ENCODE measurements at places on chromosomes 3 and 15. TPM values are rescaled to one million over a fixed set of nuclear protein-coding genes. Genes with fewer than 3 reads are reported as not detected.

DNA sequence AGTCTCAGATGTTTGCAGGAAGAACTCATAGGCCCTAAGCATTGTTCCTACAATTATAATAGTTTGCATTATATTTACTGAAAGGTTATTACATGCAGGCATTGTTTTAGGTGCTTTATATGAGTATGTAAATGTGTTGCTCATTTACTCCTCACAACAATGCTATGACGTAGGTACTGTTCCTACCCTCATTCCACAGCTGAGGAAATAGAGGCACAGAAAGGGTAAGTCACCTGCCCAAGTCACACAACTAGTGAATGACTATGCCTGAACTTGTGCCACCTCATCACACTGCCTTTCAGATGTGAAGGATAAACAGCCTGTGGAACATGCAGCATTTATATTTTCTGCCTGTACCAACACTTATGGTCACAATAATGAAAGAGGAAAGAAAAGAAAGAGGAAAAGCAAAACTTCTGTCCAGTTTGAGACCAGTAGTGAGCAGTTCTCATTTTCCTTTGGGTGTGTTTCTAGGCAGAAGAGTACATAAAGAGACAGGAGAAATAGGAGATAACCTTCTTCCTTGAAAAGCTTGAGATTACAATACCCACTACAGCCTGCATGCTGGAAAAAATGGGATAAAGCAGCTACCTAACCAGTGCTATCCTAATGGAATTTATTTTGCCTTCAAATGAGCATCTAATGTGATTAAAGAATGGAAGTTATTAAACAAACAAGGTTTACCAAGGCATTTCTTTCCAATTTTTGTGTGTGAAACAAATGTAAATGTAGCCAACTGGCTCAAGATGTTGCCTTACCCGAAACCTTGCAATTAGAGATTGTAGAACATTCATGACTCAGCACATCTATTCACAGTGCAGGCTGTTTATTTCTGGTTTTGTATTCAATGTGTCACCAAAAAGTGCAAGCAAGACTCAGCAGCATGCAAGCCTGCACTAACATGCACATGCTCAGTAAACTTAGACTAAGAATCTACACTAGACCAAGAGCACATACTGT lies 20.5 kb upstream of the ENTPD3 start:
- no peak for DNase-seq

DPPA2 gene
- total RNA-seq, result not detected

DNA sequence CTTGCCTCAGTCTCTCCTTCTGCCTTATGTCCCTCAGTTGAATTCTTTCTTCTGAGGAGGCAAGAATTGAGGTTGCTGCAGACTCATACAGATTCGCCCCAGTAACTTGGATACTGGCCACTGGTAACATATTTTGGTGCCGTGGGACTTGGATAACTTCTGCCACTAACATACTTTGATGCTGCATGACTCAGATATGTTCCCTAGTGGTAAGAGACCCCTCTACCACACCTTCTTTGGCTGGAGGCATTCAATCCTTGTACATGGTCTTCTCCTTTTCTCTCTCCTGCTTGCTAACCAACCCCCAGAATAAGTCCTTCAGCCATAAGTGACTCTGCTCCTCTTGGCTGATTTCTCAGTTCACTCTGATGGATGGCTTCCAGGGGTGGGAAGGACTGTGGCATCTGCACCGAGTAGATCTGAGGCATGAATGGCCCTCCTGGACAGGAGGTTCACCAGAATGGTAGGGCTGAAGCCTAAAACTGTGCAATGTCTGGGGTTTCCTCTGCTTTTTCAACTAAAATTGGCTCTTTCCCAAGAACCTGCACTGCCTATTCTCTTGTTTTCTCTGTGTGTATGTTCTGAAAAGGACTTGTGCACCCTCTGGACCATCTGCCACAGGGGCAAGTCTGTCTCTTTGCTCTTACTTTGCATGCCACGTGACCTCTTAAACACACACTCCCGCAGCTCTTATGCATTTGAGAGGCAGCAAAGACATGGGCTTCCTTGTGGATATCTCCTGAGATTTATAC lies 55.5 kb upstream of the FSTL1 start:
- peak; percentile 3 for DNase-seq

DNA sequence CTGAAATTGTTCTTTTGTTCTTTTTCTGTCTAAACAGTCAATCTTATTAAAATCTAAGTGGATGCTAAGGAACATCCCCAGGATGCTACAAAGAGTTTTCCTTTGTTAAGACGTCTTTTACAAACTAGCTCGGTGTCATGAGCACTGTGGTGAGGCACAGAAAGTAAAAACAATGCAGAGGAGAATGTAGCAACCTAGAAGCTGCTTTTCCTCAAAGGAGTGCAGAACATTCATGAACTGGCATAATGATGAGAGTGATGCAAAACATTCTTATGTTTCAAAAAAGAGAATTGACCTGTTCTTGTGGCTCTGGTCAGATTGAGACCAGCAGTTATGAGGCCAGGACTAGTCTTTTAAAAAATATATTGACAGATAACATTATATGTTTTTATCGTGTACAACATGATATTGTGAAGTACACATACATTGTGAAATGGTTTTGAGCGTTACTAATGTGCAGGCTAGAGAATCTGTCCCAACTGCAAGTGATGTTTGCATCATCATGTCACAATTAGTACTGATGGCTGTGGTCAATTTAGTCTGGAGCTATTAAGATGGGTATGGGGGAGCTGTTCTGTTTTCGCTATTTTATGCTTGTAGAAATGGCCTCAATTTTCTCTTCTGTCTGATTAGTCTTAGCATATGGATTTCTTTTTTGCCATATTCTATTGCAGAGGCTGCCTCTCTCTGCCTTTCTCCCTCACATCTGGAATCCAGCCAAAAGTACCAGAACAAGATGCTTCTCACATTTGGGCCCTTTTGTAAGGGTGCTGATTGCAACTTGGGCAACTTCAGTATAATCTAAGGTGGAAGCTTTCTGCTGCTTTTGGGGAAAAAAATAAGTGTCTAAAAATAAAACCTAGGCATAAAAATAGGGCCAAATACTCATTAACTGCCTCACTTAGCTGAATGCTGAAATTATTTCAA lies 50.2 kb downstream of the HHLA2 start:
- DNase-seq, result no peak

DNA sequence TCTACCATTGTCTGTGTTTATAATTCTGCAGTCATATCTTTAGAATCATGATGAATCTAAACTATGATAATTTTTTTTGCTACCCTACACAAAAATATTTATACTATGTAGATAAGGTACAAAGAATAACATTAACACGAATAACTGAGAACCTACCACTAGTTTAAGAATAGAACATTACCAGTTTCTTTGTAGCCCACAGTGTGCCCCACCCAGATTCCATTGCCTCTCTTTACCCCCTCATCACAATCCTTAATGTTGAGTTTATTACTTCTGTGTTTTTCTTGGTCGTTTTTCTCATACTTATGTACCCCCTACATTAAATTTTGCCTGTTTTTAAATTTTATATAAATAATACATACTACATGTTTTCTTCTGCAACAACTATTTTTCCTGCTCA lies 140.5 kb downstream of the BBX start:
- DNase-seq, result no peak

TMEM212 gene
- 1.7 TPM for total RNA-seq

GRCh38 chr3:59407425-59407824 lies 357.6 kb upstream of the CFAP20DC start:
- DNase-seq, result no peak

KBTBD13 gene
- not detected for total RNA-seq

GRCh38 chr3:109297496-109297895 lies 18.8 kb downstream of the DPPA2 start:
- DNase-seq, result no peak

MESP2 gene
- not detected for total RNA-seq

SLC2A2 gene
- 0.72 TPM for total RNA-seq

DNA sequence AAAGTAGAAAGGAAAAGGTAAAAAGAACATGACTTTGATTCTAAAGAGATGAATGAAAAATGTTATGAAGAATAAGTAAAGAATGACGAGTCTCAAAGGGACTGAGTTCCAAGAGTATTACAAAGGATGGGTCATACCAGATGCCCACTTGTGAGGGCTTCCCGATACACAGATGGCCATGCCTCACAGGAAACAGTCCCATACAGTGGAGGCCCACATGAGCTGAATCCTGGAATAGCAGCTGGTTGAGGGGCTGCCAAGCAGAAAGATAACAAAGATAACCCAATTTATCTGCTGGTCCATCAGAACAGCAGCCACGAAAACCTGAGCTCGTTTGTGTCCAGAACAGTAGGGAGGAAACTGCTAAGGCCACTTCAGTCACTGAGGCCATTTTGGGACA lies 3.7 kb downstream of the SSR3 start:
- no peak for DNase-seq

DNA sequence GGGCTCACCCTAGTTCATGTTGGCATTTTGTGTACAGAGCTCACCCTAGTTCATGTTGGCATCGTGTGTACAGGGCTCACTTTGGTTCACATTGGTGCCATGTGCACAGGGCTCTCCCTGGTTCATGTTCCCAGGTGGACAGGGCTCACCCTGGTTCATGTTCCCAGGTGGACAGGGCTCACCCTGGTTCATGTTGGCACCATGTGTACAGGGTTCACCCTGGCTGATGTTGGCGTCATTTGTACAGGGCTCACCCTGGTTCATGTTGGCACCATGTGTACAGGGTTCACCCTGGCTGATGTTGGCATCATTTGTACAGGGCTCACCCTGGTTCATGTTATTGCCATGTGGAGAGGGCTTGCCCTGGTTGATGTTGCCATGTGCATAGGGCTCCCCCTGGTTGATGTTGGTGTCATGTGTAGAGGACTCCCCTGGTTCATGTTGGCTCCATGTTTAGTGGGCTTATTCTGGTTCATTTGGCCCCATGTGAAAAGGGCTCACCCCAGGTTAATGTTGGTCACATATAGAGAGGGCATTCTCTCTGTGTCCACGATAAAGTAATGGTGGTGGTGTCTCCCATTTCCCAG lies 31.7 kb upstream of the NR2C2 start:
- no peak for DNase-seq

DNA sequence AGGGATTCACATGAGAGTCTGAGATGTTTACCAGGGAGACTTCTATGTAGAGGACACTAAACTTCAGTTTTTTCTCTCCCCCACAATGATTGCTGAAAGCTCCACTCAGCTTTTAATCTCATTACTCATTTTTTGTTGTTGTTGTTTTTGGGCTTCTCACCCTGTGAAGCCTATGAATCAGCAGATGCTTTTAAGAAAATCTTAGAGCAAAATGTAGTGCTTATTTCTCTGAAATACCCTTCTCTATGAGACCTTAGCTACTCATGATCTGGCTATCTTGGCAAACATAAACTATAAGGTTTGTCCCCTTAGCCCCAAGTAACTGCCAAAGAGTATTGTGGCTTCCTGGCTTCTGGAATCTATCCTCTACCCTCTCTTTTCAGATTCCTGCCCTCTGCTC lies 537.3 kb downstream of the OCA2 start:
- no peak for DNase-seq

DNA sequence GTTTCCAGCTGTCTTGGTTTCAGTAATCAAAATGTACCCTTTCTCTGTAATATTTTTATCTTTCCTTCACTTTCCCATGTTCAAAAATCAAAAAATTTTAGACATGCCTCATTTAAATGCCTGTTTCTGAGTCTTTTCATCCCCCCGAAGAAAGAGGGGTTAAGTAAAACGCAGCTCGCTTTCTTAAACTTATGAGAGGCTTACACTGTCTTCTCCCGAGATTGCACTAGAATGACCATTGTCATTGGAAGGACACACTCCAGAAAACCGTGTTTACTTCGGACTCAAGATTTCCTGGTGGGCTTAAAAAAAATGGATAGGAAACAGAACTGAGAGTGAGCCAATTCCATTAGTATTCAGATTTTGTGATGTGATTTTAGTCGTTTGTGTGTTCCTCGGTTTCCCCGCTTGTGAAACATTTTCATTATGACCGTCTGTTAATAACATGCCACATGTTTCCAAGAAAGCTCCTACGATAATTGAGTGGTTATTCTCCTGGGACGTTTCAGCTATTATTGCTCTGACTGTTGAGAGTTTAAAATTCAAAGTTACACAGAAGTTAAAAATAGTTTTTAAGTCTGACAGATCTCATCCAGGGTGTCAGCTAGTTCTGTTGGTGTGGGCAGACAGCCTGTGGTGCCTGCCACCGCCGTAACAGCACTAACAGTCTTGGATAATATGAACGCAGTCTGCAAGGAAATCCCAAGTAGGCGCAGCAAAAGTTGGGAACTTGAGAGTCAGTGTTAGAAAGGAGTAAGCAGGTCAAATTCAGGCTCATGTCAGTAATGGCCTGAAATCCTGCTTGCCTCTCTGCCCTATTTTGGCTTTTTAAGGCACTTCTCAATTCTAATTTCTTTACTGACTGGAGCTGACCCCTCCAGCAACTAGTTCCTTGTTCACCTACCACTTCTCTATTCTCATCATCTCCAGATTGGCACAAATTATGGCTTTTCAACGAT lies 1.5 kb downstream of the CRYBG3 start:
- DNase-seq, result no peak

DNA sequence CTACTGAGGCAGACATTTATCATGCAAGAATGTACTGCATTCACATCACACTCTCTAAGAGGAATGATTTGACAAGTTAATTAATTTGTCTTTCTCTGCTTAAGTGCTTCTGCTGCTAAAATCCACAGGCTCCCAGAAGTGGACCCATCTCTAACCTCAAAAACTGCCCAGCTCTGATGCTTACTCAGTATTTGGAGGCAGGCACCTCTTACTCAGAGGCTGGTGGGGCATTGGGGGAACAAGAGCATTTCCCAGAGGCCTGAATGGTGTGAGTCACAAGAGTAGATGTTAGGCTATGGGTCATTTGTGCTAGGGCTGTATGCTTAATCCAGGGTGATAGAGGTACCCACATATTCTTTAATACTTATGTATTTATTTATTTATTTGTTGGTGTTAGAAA lies 34.4 kb upstream of the HCN4 start:
- no peak for DNase-seq

DNA sequence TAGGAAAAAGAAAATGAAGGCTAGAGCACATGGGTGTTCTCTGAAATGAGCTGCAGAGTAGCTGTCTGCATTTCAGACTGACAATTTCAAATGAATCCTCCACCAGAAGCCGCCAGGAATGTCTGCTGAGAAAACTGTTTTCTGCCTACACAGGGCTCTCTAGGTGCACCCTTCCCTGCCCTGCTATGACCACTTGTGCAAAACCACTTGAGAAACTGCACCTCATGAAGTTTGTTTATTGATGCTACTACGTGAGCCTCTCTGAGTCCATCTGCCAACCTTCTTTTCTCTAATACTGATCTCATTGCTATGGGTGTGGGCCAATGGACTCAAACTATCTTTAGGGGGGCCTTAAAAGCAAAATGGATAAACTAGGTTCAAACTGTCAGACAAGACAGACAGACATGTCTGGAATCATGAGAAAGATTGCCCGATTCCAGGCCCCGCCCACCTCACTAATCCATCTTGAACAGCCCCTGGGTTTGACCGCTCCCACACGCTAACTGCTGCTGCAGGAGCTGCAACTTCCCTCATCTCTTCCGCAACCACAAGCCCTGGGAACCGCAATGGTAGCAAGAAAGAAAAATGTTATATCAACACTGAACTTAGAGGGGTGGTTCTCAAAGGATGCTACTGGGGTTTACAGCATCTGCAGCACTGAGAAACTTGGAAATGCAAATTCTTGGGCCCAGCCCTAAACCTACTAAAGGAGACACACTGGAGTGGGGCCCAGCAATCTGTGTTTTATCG lies 9.0 kb upstream of the CD47 start:
- no peak for DNase-seq

- DNase-seq, result no peak
These were observed 5.0 kb upstream of the SGO1 start for GRCh38 chr3:20190991-20191390.

- no peak for DNase-seq
These were observed 163.3 kb downstream of the AKAP13 start for GRCh38 chr15:85543741-85544155.

SCAANT1 gene
- total RNA-seq, result not detected

- peak; percentile 46 for DNase-seq
These were observed 6.7 kb downstream of the NANOGP8 start for GRCh38 chr15:35078221-35078915.

GRCh38 chr3:8765528-8765927 lies 3.9 kb downstream of the OXTR start:
- DNase-seq, result no peak
